ENCODE measurements at places on chromosomes 16 and 17.

- no peak for DNase-seq
Observed at GRCh38 chr17:65374966-65375365, 186.5 kb downstream of the AXIN2 start.

DNA sequence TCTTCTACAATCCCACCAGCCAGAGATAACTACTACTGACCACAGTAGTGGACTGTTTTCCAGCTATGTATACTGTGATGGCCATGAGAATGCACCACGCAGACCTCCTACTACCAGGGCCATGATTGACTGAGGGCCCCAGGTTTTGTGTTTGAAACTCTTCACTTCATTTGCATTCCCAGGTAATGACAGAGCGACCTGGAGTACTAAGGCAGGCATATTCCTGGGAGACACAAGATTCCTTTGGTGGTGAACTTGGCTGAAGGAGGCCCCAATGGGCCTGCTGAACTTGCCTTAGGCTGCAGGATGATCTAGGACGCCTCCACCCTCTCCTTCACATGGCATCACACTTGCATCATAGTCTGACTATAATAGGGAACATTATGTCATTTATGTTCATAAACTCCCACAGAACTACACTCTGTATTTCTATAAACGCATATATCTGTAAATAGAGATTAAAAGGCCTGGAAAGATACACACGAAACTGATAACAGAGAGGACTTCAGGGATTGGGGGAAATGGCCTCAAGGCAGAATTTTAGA is 30.4 kb downstream of the CLEC19A start:
- no peak for DNase-seq

GRCh38 chr16:13631213-13631767 is 288.7 kb upstream of the ERCC4 start:
- no peak for DNase-seq

- DNase-seq, result peak; percentile 76
Observed at GRCh38 chr17:36608794-36609497, 7.6 kb downstream of the MRM1 start.

- DNase-seq, result no peak
Observed at GRCh38 chr17:64081802-64082799, 47.8 kb downstream of the ERN1 start.

DNA sequence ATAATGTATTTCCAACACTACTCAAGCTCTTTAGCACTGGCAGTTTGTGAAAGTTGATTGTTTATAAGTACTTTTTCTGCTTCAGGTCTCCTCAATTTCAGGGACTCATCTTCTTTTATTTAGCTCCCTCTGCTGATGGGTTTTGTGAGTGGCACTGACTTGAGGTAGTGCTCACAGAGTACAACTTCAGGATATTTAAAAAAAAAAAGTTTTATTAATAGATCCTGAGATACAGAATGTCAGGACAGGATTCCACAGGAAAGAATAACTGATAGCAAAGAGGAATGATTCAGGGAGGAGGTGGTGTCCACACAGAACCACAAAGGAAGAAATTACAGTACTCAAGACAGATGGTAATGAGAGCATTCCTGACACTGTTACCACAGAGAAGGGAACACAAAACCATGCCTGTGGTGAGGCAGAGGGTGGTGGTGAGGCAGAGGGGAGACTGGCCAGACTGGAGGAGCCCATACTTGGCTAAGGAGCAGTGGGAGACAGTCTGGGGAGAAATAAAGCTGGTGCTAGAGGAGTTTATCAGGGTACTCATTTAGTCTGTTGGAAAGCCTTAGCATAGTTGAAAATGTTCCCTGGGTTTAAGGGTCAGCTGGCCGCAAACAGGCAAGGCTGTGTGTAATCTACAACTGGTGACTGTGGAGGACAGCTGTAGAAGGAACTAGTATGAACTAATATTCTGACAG is 63.7 kb downstream of the SPAG9 start:
- DNase-seq, result peak; percentile 80

DNA sequence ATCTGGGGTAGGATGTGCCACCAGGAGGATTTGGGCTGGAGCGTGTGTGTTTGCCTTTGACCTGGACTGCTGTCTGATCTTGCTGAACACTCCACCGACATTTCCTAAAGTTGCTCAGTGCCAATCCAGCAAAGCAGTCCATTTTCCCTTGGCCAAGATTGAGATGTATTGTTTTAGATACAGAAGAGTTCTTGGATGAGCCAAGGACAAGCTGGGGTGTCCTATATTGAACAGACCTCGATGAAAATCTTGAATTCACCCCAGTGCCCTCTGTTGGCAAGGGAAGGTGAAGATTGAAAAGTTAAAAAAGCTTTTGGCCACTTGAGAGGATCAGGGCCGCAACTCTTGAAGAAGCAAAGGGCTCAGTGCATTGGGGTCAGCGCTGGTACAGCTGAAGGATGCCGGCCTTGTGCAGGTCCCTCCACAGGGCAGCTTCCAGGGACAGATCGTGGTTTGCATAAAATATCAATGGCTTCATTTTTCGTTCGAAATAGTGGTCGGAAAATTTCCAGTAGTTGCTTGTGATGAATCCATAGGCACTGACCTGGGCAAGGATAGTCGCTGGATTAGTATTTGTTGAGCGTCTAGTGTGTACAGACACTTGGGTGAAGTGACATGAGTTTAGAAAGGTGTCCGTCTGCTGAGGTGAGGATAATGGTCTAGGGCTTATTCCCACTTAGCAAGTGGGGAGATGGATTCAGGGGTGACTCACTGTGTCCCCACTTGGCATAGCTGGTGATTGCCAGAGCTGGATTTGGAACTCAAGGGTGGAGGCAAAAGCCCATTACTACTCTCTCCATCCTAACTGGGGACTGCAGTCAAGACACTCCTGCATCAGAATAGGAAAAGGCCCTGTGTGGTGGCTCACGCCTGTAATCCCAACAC is 19.7 kb downstream of the ST6GALNAC2 start:
- peak; percentile 47 for DNase-seq

GRCh38 chr17:10033959-10034358 is 128.9 kb upstream of the RCVRN start:
- DNase-seq, result no peak

- no peak for DNase-seq
Observed at GRCh38 chr17:66508896-66509844, 206.8 kb downstream of the PRKCA start.

- DNase-seq, result no peak
Observed at GRCh38 chr17:41434005-41434404, 6.8 kb downstream of the KRT38 start.

- no peak for DNase-seq
Observed at GRCh38 chr16:4826980-4827379, 20.1 kb downstream of the GLYR1 start.

DNA sequence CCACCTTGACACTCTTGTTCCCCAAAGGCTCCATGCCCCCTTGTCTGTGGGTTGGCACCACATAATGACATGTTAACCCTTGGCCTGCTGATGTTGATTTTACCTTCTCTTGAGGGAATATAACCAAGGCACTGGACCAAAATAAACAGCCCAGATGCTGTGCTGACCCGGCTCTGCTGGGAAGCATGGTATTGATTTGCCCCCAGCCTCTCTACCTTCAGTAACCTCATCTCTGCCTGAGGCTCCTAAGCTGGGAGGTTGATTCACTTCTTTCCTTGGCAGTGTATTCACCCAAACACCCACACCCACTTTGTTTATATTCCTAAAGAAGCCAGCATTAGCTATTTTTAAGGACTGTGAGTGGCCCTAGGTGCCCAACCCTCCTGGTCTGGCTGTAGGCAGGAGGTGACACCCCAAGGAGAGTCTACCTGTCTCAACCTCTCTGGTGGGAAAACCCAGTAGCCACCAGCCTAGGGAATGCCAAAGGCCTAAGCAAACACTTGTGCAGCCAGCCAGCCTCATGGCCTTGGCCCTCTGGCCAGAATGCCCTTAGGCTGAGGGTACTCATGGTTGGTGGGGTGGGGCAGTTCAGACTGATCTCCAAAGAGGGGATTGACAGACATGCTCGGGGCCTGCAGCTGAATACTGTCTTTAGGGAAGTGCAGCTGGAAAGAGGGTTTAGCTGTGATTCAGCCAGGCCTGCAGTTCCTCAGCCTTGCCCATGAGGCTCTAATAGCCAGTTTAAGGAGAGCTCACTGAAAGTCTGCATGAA is 42.7 kb downstream of the GNAO1 start:
- no peak for DNase-seq

DNA sequence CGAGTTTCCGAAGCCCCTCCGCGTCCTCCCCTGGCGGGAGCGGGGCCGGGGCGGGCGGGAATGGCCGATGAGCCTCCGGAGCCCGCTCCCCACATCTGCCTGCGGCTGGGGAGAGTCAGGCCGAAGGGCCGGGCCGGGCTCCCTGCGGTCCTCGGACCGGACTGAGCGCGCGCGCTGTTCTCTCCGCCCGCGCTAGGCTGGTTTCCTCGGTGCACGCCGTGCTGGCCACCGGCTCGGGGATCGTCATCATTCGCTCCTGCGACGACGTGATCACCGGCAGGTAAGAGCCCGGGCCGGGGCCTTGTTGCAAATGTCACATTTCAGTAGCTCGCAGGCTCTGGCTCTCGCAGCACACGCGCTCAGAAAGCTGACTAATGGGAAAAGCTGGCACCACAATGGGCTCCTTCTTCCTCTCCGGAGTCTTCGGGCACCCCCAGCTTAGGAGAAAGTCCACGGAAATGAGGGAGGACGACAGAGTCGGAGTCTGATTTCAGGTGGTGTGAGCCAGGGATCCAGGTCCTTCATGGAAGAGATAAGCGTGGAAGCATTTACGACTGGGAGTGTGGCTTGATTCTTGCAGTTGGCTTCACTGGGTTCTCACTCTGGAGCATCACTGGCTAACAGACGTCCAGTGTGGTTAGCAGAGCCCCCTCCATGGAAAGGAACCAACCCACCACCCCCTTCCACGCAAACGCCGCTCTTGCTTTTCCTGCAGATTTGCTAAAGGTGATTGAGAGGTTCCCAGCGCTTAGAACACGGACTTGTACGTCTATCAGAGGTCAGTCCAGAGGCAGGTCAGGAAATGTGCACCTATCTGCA is 715 bp downstream of the TLCD3A start:
- peak; percentile 71 for DNase-seq

DNA sequence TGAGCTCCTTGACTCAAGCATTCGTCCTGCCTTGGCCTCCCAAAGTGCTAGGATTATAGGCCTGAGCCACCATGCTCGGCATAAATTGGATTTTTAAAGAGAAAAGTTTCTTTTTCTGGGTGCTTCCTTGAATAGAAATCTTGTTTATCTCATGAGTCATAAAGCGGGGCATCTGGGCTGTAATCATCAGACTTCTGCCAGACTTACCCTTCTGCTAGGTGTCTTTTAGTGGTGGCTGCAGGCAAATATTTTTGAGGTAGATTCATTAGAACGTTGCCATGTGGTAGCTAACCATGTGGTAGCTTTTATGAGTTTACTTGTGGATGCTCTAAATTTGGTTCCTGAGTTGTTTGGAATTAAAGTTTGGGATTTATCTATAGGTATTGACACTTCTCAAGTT is 13.4 kb downstream of the PGS1 start:
- DNase-seq, result no peak

Measured in GM23338 (cell line).